Small intestine (tissue), 16 donors: ENCODE measurements at places on chromosomes 16 and 17.

GRCh38 chr17:19958023-19958422 is 19.6 kb downstream of the AKAP10 start:
- DNase-seq: no peak

DNA sequence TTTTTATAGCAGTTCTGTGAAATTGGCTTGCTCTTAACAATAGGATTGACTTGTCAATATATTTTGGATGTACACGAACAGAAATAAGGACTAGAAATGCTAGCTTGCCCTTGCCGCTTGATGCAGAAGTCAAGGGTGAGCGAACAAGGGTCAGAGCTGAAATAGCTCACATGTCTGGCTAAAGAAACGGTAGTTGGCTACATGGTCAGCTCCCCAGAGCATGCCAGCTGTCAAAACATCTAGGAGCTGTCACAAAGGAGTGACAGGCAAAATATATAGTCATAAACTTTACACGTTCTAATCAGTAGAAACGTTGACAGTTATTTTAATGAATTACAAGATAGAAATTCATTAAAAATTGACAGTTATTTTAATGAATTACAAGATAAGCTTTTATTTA is 2.9 kb upstream of the MEIOB start:
- no peak for DNase-seq

DNA sequence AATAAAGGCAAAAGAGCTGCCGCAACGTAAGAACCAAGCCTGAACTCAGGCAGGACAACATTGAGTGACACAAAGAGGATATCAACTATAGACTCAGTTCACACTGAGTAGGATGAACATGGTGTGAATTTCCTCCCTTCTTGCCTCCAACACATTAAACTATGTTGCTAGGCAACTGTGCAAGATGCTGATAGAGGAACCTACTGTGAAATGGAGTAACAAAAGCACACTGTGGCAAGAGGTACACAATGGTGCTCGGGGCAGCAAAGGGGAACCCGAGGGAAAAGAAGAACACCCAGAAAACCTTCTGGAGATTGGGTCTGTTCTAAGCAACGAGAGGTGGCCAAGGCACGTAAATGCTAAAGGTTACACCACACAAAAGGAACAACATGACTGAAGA is 34.1 kb downstream of the GRB2 start:
- no peak for DNase-seq

DNA sequence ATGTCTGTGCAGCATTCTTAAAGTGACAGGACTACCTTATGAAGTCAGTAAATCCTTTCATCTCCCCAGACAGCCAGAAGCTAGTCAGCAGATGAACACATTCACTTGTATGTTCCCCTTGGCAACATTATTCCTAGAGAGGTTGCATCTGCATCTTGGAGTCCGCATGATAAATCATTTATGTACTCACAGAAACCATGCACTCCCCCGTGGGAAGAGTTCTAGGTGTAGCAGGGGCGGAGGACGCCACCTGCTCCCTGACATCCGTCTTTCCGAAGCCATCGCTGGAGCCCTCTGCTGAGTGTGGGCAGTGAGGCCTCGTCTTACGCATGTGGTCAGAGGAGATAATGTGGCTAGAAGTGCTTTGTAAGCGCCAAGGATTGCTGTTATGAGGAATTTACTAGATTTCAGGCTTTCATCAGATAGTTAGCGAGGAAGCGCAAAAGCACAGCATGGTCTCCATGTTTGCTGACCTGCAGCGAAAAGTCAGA is 144.5 kb downstream of the RPTOR start:
- DNase-seq: no peak

- DNase-seq: no peak
These were observed 76.0 kb downstream of the GPR139 start for GRCh38 chr16:19997734-19998133.

- no peak for DNase-seq
These were observed 3.0 kb upstream of the ABCC1 start for GRCh38 chr16:15946257-15947044.

DNA sequence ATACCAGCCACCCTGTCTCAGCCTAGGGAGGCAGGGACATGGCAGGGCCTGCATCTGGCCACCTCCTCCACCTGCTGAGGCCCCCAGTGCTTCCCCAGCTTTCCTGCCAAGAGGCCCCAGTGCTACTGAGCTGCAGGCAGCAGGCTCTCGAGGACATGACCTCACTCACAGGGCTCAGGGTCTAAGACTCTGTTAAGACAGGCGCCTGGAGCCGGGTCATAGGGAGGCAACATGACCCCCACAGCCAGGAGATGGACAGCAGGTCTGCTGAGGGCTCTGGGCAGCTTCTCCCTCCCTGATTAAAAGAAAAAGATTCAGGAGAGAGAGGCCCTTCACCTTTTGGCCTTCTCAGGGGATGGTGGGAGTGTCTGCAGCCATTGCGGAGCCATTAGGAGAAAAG is 23.2 kb upstream of the FASN start:
- no peak for DNase-seq

- no peak for DNase-seq
These were observed 610 bp downstream of the RFNG start for GRCh38 chr17:82050761-82051641.

- peak; percentile 86 for DNase-seq
These were observed 15.8 kb downstream of the ANKFY1 start for GRCh38 chr17:4247971-4248388.

- DNase-seq: no peak
These were observed 396.3 kb downstream of the SLC39A11 start for GRCh38 chr17:72696156-72696555.

GRCh38 chr17:55440391-55440790 is 18.8 kb upstream of the MMD start:
- DNase-seq: no peak

- DNase-seq: no peak
These were observed 289.8 kb downstream of the MAF start for GRCh38 chr16:79310710-79311109.

GRCh38 chr16:8568231-8568617 is 22.1 kb downstream of the TMEM114 start:
- DNase-seq: no peak

DNA sequence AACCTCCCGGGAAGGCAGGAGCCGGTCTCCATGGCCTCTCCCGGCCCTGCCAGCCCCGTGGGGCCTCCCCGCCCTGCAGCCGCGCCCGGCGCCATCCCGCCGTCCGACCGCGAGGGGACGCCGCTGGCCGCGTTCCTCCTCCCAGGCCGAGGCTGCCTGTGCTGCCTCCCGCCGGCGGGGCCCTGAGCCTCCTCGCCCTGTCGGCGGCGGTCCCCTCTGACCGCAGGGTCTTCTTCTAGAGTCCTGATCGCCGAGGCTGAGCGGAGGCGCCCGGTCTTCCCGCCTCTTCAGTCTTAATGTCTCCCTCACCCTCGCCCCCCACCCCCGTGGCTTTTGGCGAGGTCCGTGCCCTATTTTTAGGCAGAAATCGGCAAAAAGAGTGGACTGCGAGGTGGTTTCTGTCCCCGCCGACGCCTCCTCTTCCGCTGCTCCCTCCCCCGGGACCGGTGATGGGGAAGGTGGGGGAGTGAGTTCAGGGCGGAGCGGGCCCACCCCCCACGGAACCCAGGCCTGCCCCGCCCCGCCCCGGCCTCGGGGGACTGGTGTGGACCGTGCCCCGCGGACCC is 794 bp upstream of the CPNE7 start:
- peak; percentile 72 for DNase-seq

- DNase-seq: no peak
These were observed 66.8 kb downstream of the PIPOX start for GRCh38 chr17:29109477-29110371.

GRCh38 chr17:9414471-9414870 is 161.1 kb downstream of the STX8 start:
- no peak for DNase-seq

DNA sequence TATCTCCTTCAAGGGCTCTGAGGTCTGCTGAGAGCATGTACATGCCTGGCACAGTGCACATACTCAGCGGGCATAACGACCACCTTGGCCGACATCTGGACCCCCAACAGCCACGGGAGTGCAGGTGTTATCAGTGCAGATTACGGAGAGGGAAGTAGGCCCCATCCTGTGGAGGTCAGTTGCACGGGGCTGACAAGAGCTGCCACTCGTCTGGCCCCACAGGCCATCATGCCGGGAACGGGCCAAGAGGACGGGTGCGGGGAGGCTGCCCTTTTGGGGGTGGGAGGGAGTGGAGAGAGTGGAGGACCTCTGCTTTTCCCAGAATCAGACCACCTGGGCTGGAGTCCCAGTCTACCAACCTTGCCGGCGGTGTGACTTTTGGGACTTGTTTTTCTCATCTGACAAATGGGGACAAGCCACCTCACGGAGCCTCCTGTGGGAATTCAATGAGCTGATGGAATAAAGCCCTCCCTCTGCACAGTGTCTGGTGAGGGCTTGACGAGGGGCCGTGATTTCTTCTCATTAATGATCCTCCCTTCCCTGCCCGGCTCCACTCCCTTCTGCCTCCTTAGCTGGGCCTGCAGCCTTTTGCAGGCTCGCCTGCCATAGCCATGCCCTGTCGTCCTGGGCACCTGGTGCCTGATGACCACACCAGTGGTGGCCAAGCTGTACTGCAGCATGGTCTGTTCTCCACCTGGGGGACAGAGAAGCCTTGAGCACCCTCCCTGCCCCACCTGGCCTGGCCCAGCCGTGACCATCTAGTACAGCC is 4.6 kb downstream of the PRSS33 start:
- no peak for DNase-seq

GRCh38 chr16:85416228-85417109 is 196.7 kb upstream of the GSE1 start:
- peak; percentile 71 for DNase-seq

- no peak for DNase-seq
These were observed 52.1 kb downstream of the USP10 start for GRCh38 chr16:84751947-84752346.

DNA sequence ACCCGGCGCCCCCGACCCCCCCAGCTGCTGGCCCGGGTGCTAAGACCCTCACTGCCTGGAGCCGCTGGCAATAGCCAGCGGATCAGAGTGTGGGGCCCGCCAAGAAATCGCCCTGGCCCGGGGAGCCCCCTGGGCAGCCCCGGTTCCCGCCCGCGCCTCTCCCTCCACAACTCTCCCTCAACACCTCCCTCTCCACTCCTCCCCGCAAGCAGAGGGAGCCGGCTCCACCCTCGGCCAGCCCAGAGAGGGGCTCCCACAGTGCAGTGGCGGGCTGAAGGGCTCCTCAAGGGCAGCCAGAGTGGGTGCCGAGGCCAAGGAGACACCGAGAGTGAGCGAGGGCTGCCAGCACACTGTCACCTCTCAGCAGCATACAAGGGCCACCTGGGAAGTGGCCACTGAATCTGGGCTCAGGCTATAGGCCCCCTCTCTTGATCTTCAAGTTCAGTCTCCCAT is 385.5 kb downstream of the SEC14L1 start:
- no peak for DNase-seq

DNA sequence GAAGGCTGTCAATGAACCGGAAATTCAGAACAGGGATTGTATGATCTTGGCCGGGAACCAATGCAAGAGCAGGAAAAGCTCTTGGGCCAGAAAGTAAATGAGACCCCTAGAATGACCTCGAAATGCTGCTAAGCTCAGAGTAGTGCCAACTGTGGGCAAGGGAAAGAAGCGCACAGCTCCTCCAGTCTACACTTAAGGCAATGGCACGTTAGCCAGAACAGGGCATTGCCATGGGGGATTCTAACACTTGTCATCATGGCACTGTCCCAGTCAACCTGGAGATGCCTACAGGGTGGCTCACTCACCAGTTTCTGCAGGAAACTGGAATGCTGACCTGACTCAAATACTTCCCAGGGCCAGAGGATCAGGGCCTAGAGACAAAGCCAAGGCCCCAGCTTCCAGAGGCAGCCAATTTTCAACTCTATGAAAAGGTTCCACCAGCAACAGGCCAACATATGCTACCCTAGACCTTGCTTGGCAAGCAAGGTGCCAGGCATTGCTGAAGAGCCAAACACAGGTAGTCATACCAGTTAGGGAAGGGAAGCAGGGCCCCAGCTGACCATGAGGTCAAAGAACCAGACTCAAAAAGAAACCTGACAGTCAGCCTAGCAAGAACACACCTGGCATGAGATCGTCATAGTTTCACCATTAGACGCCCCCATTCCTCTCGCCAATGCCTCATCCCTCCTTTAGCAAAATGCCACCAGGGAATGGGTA is 34.9 kb downstream of the ARHGAP17 start:
- peak; percentile 46 for DNase-seq

GRCh38 chr17:56130026-56130425 is 23.2 kb upstream of the ANKFN1 start:
- no peak for DNase-seq

DNA sequence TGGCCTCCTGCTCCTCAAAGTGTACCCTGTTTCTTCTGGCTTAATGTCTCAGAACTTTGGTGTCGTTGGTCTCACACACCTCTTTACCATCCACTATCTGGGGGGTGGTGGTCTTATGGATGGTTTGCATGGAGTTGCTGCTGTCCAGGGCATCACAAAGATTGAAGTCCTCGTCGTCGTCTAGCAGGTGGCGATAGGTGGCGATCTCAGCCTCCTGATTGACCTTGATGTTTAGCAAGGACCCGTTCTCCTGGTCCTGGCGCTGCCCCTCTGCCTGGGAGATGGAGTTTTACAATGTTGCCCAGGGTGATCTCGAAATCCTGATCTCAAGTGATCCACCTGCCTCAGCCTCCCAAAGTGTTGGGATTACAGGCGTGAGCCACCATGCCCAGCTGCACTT is 31.1 kb upstream of the HELZ start:
- DNase-seq: no peak

DNA sequence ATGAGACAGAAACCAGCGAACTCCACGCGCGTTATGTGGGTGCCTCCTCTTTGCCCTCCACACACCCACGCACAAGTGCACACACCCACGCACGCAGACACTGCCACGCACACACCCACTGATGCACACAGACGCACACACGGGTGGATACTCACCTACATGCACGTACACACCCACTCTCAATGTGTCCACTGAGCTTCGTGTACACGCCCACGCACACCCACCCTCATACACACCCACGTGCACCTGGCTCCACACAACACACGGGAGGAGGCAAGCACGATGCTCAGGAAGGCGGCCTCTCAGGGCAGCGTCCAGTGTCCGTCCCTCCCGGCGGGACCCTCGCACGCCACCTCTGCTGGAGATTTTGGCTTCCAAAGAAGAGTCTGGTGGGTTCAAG is 4.2 kb downstream of the RFNG start:
- no peak for DNase-seq

DNA sequence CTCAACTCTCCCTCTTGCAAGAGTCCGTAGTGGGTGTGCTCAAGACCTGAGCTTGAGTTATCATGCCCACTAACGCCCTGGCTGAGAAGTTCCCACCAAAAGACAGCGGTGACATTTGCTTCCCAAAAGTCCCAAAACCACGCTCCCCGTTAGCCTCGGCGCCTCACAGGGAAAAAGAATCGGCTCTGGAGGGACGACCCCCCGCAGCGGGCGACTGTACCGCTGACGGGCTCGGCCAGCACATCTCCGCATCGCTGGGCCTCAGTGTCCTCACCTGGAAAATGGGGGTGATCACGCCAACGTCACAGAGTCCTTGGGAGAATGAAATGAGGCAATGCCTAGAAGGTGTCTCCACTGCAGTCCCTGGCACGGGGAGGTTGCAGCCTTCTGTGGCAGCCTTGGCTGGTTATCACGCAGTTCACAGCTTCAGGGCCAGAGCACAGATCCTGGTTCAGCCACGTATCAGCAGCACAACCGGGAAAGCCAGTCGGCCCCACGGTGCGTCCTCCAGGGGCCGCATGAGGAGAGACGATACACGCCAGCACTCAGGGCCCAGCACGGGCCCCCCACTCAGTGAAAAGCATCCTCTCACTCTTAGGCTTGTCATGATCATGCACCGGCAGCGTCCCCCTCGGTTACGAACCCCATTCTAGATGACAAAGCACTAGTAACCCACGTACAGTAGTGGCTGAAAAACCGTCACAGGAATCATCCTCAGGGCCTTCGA is 32.9 kb downstream of the NXN start:
- no peak for DNase-seq
